ENCODE measurements at places on chromosomes 12 and 14. TPM values are rescaled to one million over a fixed set of nuclear protein-coding genes. Genes with fewer than 3 reads are reported as not detected.

DNA sequence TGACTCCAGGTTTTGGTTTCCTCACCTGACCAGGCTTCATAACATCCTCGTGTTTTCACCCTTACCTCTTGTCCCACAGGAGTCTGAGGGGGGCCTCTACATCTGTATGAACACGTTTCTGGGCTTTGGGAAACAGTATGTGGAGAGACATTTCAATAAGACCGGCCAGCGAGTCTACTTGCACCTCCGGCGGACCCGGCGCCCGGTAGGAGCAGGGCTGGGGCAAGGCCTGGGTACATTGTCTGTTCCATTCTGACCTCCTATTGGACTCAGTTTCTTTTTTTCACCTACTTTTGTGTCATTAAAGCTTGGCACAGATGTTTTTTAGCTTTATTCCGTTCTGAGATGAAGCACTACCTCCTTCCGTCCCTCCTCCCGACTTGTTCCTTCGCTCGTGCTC lies 3.4 kb downstream of the USP5 start:
- H3K4me3 ChIP-seq: no peak overlapping the region
- H3K27me3 ChIP-seq: no peaks in the 10 kb centered on the region
- no peak for DNase-seq
- no peak overlapping the region for H3K27ac ChIP-seq
- peaks cover 14% of the 10 kb centered on the region for H3K4me1 ChIP-seq

The GLIPR1 gene
- total RNA-seq: 303 TPM

The SPIC gene
- not detected for total RNA-seq

DNA sequence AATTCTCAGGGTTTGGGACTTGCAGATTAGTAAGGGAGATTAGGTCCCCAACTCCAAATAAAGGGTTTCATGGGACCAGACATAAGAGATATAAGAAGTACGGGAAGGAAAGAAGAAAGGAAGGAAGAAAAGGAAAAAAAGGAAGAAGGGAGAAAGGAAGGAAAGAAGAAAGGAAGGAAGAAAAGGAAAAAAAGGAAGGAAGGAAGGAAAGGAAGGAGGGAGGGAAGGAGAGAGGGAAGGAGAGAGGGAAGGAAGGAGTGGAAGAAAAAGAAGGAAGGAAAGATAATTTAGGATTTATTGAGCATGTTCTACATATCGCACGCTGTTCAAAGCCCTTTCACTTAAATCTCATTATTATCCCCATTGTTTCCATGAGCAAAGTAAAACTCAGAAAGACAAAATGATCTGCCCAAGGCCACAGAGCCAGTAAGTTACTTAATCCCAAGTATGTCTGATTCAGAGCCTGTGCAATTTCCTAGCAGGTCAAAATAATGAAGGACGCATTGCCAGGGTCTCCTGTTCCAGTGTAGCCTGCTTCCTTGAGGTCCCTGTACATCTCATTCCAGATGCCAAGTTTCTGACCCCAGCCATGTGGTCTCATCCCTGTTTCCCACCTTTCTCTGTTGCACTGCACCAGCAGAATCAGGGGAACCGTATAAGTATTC lies 3.9 kb upstream of the HDAC7 start:
- H3K27me3 ChIP-seq: no peaks in the 10 kb centered on the region
- H3K4me3 ChIP-seq: no peak overlapping the region
- H3K27ac ChIP-seq: peak overlapping the region; percentile 29
- peak; percentile 65 for DNase-seq
- peaks cover 74% of the 10 kb centered on the region for H3K4me1 ChIP-seq

DNA sequence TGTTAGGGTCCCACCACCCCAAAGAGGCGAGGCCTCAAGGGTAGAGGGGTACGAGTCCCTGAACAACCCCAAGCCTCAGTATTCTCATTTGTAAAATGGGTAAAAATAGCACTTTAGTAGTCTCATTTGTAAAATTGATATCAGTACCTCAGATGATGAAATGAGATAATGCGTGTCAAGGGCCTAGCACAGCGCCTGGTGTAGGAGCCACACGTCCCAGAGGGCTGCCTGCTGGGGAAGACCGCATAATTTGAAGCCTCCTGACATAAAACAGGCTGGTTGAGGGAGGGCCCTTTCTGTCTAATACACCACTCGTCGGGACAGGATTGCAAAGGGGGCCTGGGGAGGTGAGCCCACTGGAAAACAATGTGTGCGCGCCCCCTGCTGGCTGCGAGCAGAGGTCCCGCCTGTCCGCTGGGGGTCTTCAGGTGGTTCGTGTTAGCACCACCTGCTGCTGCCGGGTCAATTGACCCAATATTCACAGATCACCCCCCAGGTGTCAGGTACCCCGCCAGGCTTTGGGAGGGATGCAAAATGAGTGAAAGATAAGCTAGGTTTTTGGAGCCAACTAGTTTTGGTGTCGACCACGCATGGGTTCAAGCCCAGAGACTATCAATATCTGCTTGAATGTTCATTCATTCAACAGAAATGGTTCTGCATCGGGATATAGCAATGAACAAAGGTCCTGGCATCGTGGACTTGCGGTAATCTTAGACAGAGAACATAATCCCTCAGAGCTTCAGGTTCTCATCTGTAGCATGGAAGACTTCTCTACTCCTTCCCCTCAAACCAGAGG lies 24.7 kb upstream of the IRF2BPL start:
- no peaks in the 10 kb centered on the region for H3K27me3 ChIP-seq
- H3K36me3 ChIP-seq: no peaks in the 10 kb centered on the region
- H3K4me3 ChIP-seq: no peak overlapping the region
- DNase-seq: peak; percentile 73
- H3K4me1 ChIP-seq: peaks cover 24% of the 10 kb centered on the region
- H3K27ac ChIP-seq: no peak overlapping the region

DNA sequence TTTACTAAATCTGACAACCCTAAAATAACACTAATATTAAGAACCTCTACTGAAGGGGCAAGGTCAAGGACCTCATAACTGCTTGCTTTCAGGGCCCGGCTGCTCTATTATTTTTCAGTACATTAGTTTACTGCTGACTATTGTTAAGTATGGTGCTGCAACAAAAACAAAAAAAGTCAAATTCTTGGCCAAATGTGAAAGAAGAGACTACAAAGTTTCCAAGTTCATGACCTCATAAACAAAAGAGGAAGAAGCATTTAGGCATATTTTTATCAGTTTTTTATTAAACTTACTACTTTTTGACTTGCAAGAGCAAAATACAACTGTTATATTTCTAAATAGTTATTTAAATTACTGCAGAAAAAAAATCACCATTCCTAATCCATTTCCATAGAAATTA lies 109.8 kb upstream of the GPHB5 start:
- H3K4me1 ChIP-seq: no peaks in the 10 kb centered on the region
- H3K36me3 ChIP-seq: no peaks in the 10 kb centered on the region
- H3K4me3 ChIP-seq: no peak overlapping the region
- H3K27ac ChIP-seq: no peak overlapping the region
- no peaks in the 10 kb centered on the region for H3K27me3 ChIP-seq
- no peak for DNase-seq

The NUP37 gene
- total RNA-seq: 39.4 TPM

GRCh38 chr12:120278137-120279069 lies 12.9 kb upstream of the PXN start:
- no peaks in the 10 kb centered on the region for H3K27me3 ChIP-seq
- H3K4me1 ChIP-seq: no peaks in the 10 kb centered on the region

GRCh38 chr12:94832105-94832504 lies 171.4 kb downstream of the NDUFA12 start:
- H3K4me3 ChIP-seq: no peak overlapping the region
- H3K27ac ChIP-seq: no peak overlapping the region
- H3K27me3 ChIP-seq: no peaks in the 10 kb centered on the region
- H3K4me1 ChIP-seq: peaks cover 13% of the 10 kb centered on the region

The IL23A gene
- total RNA-seq: not detected

DNA sequence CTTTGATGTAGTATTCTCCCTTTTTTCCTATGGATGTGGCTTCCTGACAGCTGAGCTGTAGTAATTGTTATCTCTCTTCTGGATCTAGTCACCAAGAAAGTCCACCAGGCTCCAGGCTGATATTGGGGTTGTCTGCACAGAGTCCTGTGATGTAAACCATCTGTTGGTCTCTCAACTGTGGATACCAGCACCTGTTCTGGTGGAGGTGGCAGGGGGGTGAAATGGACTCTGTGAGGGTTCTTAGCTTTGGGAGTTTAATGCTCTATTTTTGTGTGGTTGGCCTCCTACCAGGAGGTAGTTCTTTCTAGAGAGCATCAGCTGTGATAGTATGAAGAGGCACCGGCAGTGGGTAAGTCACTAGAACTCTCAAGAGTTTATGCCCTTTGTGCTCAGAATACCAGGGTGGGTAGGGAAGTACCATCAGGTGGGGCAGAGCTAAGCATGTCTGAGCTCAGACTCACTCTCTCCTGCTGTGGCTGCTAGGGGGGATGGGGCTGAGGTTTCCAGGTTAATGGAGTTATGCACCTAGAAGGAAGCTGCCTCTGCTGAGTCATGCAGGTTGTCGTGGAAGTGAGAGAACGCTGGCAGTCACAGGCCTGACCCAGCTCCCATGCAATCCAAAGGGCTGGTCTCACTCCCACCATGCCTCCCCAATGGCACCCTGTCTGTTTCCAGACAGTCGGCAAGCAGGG lies 3.0 kb upstream of the TAS2R14 start:
- no peak overlapping the region for H3K27ac ChIP-seq
- H3K36me3 ChIP-seq: no peaks in the 10 kb centered on the region
- DNase-seq: no peak
- no peak overlapping the region for H3K4me3 ChIP-seq
- H3K4me1 ChIP-seq: peaks cover 13% of the 10 kb centered on the region
- no peaks in the 10 kb centered on the region for H3K27me3 ChIP-seq

Data from GM23248 (cell line).